Skin of body (tissue), 3 donors: ENCODE measurements at places on chromosomes 1 and 21.

GRCh38 chr21:36076878-36077655 lies 7.2 kb downstream of the CBR1 start:
- no peak for DNase-seq

DNA sequence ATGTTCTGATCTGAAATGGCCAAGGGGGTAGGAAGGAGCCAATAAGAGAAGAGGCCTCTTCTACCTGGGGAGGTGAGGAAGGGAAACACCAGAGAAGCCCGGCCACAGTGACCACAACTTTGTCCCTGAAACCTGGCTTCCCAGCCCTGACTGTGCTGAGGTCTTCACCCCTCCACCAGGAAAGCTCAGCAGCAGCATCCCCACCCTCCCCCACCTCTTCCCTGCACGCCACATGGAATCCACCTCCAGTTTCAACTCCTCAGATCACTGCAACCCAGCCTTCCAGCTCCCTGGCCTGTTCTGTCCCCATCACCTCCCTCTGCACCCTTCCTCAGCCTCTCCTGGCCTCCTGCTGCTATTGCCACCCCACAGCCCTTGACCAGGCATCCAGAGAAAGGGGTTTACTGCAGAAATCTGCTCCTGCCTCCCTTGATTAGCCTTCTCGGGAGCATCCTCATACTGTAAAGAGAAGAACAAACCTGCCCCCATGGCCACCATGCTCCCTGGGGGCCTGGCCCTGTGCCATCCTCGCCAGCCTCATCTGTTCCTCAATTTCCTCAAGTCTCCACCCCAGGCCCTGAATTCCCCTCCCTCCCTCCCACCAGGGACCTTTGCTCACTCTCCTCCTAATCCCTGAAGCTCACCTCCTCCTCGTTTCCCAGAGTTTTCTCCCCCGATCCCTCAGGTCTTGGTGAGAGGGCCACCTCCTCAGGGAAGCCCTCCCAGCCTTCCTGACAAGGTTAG lies 450.9 kb downstream of the MATN1 start:
- no peak for DNase-seq

GRCh38 chr1:9019896-9020295 lies 6.3 kb downstream of the SLC2A7 start:
- no peak for DNase-seq

DNA sequence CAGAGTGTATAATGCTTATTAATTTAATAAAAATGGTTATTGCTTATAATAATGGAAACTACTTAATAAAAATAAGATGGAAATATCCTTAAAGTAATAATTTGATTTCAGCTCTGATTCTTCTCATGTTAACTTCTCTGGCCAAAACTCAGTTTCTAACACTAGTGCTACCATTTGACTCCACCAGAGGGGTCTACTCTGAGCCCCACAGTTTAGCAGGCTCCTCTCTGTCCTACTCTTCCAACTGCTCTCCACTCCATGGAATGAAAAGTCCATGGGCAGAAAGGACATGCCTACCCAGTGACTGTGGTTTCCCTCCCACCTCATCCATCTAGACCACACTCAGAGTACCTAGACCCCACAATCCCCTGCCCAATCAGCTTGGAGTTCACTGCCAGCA lies 489.1 kb upstream of the CAMK1G start:
- no peak for DNase-seq

- no peak for DNase-seq
Measured at GRCh38 chr1:39305555-39305954, 101.1 kb downstream of the MACF1 start.

DNA sequence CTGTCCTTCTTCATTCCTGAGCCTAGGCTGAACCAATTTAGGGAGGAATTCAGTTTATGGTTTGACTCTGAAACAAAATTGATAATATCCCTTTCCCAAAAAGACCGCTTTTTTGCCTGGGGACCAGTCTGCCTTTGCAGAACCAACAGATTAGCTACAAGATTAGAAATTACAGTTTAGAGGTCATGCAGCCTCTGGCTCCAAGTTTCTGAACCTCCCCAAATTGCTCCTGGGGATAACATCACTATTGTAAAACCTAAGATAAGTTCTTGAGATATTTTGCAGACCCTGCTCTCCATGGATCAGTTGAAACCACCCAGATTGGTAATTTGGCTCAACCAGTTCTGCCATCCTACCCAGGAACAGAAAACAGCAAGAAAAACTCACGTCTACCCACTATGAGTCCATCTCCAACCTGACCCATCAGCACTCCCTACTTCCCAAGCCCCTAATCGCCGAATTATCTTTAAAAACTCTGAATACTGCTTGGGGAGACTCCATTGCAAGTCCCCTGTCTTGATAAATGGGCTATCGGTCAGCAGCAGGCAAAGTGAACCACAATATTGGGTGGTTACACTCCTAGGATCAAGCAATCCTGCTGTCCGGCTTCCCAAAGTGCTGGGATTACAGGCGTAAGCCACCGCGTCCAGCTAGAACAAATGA lies 605 bp upstream of the RABGGTB start:
- peak; percentile 8 for DNase-seq

GRCh38 chr1:175067362-175068106 lies at the start of gene TNN:
TSS of gene TNN (plus strand) at chr1:175067833. CDS start at chr1:175077419, 9,586 bp downstream.
- no peak for DNase-seq

- DNase-seq = no peak
Measured at GRCh38 chr1:117683571-117684285, 77.9 kb downstream of the TENT5C start.

DNA sequence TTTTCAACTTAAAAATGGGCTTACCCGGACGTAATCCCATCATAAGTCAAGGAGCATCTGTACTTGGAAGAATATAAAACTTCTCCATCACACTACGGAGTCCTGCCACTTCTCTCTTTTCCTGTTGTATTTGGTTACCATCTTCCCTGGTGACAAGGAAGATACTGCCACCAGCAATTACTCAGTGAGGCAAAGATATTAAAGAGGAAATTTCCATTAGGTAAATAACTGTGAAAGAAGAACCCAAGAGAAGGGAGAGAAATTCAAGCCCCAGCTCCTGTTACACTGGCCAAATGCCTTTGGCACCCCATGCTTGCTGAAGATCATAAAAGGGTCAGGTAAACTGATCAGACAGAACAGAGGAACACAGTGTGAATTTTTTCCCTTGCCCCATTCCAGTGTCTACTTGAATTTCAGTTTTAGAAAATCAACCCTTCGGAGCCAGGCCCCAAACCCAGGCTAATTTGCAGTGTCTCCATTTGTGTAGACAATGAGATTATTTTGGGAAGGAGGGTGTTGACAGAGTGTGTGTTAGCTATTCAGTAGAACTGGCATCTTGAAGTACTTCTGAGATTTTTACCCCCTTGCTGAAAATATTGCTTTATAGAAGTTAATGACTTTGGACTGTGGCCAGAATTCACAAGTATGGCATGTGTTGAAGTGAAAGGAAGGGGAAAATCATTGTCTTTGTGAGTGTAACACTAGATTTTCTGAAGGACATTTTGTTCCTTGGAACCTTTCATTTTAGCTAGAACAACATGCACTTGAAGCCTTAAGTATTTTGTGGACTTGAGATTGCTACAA lies 167.1 kb downstream of the DHRS3 start:
- peak; percentile 12 for DNase-seq

GRCh38 chr1:247849616-247850015 lies 7.4 kb upstream of the TRIM58 start:
- no peak for DNase-seq

GRCh38 chr1:52667290-52667689 lies 30.9 kb downstream of the COA7 start:
- DNase-seq = no peak

- DNase-seq = no peak
Measured at GRCh38 chr1:104780470-104781078, 1030.9 kb downstream of the AMY1C start.

DNA sequence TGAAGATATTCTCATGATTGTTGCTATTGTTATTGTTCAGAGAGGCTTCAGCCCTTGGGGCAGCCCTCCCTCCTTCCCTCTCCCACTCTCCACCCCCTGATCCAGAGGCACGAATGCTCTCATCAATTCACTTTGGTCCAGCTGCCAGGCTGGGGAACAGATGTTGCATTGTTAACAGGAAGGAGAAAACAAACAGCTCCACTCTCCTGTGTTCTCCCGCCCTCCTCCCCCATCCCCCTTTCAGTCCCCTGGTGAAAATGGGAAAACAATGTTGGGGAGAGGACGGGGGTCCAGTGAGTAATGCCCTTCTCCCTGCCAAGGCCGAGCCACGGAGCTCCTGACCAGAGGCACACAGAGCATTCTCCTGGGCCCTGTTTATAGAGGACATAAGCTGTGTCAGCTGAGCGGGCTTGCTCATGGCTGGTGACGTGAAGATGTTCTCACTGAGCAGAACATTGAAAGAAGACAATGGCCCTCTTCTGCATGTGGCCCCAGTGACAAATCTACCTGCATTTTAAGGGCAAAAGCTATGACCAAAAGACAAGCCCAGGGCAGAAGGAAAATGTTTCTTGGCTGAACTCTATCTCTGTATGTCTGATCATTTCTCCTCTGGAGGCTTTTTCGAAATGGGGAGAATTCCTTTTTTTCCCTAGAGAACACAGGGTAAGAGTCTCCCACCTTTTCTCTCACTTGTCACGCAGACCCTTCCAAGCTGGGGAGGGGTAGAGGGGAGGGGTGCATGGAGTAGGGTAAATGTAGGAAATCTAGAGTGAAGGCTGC lies 111.7 kb downstream of the GLUL start:
- DNase-seq = peak; percentile 84

DNA sequence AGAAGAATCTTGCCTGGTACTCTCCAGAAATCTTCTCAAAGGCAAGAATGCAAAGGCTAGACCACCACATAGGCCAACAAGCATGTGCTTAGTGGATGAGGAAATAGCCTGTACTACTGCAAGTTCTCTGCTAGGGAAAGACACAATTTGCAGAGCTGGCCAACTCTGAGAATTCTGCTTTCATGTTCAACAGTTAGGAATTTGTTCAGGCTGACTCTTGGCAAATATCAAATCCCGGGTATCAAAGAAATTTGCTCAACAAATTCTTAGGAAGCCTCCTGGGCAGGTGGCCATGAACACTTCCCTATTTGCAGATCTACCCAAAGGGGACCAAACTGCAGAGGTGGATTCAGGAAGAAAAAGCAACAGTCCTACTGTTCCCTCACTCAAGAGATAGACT lies 15.0 kb upstream of the H3-3A start:
- DNase-seq = no peak

DNA sequence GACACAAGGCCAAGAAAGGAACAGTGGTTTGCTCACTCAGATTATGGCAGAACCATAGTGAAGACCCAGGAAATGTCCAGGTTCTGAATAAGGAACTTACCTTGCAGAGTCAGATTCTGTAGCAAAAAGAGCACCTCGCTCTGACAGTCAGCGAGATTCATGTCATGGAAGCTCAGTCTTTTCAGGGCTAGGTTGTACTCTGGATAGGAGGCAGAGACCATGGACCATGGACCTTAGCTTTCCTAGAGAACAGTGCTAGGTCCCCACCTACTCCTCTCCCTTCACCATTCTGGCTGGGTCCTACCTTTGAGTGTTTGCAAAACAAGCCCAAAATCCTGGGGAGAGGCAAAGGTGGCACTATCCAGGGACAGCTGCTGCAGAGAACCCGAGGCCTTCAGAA lies 23.3 kb downstream of the LRRC41 start:
- DNase-seq = no peak

DNA sequence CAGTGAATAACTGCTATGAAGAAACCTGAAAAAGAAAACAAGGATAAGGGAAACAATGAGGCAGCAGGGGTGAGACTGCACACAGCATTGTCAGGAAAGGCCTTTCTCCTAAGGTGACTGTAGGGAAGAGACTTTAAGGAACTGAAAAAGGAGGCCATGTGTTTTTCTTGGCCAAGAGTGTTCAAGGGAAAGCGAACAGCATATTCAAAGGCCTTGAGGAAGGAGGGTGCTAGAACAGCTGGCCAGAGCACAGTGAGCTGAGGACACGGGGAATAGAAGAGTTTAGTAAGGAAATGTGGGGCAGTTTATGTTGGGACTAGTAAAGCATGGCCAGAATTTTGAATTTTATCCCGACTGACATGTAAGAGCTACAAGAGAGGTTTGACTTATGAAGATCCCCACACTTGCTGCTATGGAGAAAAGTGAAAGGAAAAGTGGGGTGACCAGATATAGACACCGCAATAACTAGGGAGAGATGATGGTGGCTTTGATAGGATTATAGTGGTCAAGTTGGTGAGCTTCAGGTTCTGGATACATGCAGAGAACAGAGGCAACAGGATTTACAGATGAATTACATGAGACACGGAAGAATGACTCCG lies 1.4 kb downstream of the RWDD2B start:
- DNase-seq = no peak
